ENCODE measurements at places on chromosomes 11 and 22.
A peak's percentile ranks its signal among the peaks of the same experiment; 100 is the strongest.

DNA sequence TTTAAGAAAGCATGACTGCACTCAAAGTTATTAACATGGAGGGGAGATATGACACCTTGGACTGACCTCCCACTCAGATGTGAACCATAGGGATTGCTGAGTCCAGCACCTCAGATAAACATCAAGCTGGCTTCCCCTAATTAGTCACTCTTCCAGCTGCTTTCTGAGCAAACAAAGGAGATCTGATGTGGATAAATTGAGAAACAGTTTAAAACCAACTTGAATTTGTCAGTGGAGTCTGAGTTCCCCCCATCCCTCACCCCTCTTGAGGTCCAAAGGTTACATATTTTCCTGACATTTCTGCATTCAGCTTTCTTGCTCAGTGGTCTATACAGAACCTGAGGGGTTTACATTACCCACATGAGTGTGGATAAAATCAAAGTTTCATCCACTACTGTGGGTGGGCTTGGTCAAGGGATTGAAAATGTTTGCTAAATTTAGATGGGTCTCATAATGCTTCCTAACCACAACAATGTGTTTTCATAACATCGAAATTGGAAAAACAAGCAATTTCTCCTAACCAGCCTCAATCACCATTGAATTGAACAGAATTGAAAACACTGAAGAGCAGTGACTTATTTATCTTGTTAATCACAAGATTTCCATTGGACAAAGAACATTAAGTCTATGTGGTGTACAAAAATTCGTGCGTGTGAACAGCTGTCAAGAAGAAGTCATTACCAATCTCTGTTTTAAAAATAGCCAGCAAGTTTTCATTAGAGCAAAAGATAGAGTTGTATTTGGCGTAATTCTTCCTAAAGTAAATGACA is 292.3 kb downstream of the METTL15 start:
- DNase-seq = no peak

- no peak for DNase-seq
Observed at GRCh38 chr11:15045891-15046290, 27.5 kb upstream of the CALCB start.

- peak; percentile 18 for DNase-seq
Observed at GRCh38 chr11:131694526-131695424, 324.4 kb downstream of the NTM start.

GRCh38 chr22:48895336-48895735 is 932.3 kb downstream of the BRD1 start:
- no peak for DNase-seq

DNA sequence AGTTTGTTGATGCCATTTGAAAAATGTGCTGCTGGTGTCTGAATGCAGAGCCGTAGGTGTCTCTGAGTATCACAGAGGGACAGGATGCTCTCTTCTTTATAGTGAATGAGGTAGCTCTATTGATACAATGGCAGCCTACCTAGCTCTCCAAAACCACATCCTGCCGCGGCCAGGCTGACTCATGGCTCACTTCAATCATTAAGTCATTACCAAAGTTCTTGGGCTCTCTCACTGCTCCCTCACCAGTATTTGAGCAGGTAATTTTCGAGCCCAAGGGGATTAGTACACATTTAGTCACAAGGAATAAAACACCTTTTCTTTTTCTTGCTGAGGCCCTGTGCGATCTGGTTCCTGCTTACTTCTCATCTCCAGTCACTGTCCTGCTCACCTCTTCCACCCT is 509.0 kb upstream of the LARGE1 start:
- no peak for DNase-seq

- DNase-seq = no peak
Observed at GRCh38 chr11:64510759-64511158, 80.3 kb upstream of the SLC22A12 start.

DNA sequence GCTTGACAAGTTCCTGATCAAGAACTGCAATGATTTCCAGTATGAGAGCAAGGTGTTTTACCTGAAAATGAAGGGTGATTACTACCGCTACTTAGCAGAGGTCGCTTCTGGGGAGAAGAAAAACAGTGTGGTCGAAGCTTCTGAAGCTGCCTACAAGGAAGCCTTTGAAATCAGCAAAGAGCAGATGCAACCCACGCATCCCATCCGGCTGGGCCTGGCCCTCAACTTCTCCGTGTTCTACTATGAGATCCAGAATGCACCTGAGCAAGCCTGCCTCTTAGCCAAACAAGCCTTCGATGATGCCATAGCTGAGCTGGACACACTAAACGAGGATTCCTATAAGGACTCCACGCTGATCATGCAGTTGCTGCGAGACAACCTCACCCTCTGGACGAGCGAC is 12.0 kb downstream of the YWHAH start:
- no peak for DNase-seq

GRCh38 chr11:96207459-96208449 is 135.2 kb downstream of the MAML2 start:
- no peak for DNase-seq

Data from memory B cell (primary cell).